ENCODE measurements at places on chromosomes 6 and 20. TPM values are rescaled to one million over a fixed set of nuclear protein-coding genes. Genes with fewer than 3 reads are reported as not detected.

DNA sequence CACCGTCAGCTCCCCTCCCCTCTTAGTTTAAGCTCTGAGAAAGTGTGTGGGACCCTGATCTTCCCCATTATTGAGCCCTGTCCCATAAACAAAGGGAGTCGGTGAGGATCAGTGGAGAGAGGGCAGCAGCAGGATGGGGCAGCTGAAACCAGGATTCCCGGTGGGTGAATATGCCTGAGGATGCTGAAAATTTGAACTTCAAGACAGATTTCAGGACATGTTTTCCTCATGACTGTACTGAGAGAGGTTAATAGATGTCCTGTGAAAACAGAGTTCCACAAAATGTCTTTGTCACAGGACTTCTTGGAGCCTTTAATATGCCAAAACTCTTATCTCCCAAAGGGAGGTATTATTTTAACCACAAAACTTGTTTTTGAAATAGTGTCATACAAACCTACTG is 53.5 kb upstream of the SLC22A16 start:
- peak; percentile 40 for DNase-seq

- DNase-seq, result no peak
Observed at GRCh38 chr20:50328996-50329898, 138.6 kb downstream of the CEBPB start.

- no peak for DNase-seq
Observed at GRCh38 chr6:122956376-122956775, 39.7 kb upstream of the CLVS2 start.

- DNase-seq, result no peak
Observed at GRCh38 chr6:81863123-81863522, 110.6 kb upstream of the TENT5A start.

- no peak for DNase-seq
Observed at GRCh38 chr6:134934793-134935485, 15.0 kb downstream of the ALDH8A1 start.

- no peak for DNase-seq
Observed at GRCh38 chr6:28295326-28295725, 14.0 kb downstream of the PGBD1 start.

- no peak for DNase-seq
Observed at GRCh38 chr6:91486200-91486599, 899.3 kb upstream of the MAP3K7 start.

DNA sequence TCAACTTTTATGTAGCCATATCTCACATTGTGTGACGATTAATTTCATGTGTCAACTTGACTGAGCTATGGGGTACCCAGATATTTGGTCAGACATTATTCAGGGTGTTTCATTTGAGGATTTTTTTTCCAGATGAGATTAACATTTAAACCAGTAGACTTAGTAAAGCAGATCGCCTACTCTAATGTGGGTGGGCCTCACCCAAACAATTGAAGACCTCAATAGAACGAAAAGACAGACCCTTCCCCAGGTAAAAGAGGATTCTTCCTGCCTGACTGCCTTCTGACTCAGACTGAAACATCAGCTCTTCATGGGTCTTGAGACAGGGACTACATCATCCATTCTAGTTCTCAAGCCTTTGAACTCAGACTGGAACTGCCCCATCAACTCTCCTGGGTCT is 231.7 kb upstream of the SASH1 start:
- no peak for DNase-seq

GRCh38 chr6:38282911-38283310 is 356.8 kb downstream of the BTBD9 start:
- DNase-seq, result no peak

GRCh38 chr6:136337121-136337520 is 47.5 kb upstream of the BCLAF1 start:
- no peak for DNase-seq

- no peak for DNase-seq
Observed at GRCh38 chr6:34568341-34569201, 12.4 kb upstream of the SPDEF start.

DNA sequence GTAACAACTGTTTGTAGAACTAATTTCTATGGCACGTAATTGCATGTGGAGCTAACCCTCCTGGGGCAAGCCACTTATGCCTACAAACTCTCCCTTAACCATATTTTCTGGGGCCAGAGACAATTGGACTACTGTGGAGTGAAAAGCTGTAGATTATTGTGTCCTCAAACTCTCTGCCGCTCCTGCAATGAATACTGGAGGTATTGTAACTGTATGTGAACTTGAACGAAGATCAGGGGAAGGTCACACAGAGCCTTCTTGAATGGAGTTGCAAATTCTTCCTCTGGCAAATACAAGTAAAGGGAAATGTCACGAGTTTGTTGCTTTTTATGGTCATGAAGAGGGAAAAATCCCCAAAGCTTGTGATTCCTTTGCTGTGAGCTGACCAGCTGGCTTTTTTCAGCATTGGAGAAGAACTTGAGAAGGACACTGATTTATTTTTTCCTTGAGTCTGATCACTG is 18.2 kb downstream of the AKAP12 start:
- DNase-seq, result peak; percentile 52

DNA sequence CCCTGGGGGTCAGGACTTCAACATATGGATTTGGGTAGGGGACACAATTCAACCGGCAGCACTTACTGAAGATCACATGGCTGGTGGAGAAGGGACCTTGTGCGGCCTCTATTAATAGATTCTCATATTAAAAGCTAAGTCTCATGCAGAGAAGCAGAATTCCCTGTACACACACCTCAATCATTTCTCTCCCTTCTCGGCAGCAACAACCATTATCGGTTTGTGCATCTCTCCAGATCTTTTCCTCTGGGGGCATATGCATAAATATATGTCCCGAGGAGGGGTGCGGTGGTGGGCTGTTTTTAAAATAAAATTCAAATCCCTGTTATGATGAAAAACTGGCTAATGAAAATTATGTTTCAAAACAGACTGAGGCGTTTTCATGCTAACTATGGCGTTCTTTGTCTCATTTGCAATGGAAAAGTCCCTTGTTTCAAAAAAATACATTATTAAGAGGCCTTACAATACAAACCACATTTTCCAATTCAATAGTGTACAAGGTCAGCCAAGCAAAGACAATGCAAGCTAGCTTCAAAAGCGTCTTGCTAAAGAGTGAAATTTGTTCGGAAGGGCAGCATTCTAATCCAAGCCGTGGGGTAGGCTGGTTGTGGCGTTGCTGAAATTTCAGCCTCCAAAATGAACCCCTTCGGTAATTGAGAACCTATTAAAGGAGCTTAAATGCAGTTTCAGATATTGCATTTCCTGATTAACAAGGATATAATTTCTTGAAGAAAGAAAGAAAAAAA is 17.3 kb downstream of the APCDD1L start:
- no peak for DNase-seq

GRCh38 chr6:157929076-157929475 is 52.6 kb upstream of the SYNJ2 start:
- no peak for DNase-seq

DNA sequence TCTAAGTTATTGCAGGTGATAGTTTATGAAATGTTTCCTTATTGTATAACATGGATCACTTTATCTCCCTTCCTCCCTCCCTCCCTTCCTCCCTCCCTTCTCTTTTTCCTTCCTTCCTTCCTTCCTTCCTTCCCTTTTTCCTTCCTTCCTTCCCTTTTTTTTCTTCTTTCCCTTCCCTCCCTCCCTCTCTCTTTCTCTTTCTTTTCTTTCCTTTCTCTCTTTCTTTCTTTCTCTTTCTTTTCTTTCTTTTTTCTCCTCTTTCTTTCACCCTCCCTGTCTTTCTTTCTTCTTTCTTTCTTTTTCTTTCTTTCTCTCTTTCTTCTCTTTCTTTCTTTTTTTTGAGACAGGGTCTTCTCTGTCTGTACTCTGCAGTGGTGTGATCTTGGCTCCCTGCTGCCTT is 5.8 kb downstream of the OR2B3 start:
- no peak for DNase-seq

GRCh38 chr20:64240243-64241015 is 15.1 kb upstream of the PCMTD2 start:
- DNase-seq, result no peak

DNA sequence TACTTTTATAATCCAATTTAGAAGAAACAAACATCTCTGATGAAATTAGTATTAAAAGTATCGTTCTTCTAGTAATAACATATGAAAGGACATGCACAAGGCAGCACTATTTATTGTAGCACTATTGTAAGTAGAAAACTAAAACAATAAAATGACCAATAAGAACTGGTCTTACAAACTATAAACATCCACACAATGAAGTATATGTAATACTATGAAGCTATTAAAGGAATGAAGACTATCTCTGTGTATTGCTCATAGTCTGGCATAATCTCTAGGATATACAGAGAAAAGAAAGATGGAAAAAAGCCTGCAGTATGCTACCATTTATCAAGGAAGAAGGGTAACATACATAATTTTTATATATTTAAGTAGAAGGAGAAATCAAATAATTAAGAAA is 16.7 kb downstream of the LCA5 start:
- no peak for DNase-seq

DNA sequence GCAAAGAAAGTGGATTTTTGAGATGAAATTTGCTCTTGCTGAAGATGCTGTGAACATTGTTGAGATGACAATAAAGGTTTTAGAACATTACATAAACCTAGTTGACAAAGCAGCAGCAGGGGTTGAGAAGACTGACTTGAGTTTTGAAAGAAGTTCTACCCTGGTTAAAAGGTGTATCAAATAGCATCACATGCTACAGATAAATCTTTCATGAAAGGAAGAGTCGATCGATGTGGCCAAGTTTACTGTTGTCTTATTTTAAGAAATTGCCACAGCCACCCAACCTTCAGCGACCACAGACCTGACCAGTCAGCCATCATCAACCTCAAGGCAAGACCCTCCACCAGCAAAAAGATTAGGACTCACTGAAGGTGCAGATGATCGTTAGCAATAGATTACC is 155.3 kb downstream of the HS3ST5 start:
- no peak for DNase-seq

GRCh38 chr6:55108134-55109130 is 65.9 kb upstream of the HCRTR2 start:
- no peak for DNase-seq

GRCh38 chr20:13856354-13856753 is 71.5 kb downstream of the NDUFAF5 start:
- DNase-seq, result no peak

- DNase-seq, result no peak
Observed at GRCh38 chr6:12189661-12190060, 100.5 kb upstream of the EDN1 start.

- no peak for DNase-seq
Observed at GRCh38 chr20:60627751-60628565, 624.1 kb upstream of the CDH4 start.

GRCh38 chr6:3372912-3373554 is 83.8 kb downstream of the SLC22A23 start:
- peak; percentile 50 for DNase-seq

- no peak for DNase-seq
Observed at GRCh38 chr20:32466739-32467505, 108.8 kb downstream of the ASXL1 start.

The RAD21L1 gene
- 0.98 TPM for total RNA-seq

The MTCH1 gene
- total RNA-seq, result 257 TPM

The HLA-DOA gene
- not detected for total RNA-seq

The CNR1 gene
- 2.5 TPM for total RNA-seq

The OPN5 gene
- not detected for total RNA-seq

The ID4 gene
- total RNA-seq, result 0.10 TPM

The BMP5 gene
- not detected for total RNA-seq

The SLC35F1 gene
- total RNA-seq, result 0.84 TPM

Data from RPMI7951 (cell line).